Renal pelvis (tissue), 12 donors: ENCODE measurements at places on chromosomes 2 and 18. TPM values are rescaled to one million over a fixed set of nuclear protein-coding genes. Genes with fewer than 3 reads are reported as not detected.

The INPP5D gene
- polyA plus RNA-seq, result 6.7 TPM

DNA sequence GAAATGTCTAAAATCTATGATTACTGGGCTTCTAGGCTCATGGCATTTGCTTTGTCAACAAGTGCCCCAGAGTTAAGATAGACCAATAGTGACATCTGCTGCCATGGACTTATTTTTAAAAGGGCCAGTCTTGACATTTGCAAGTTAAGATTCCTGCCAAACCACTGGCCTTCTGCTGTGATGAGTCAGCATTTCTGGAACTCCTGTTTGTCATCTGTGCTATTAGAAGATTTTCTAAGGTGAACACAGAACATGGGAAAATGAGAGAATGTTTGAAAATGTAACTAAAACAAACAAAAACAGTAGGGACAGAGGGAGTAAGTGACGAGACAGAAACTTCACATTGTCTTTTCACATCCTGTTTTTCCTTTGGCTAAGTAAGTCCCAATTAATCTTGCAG is 93.7 kb upstream of the WDR75 start:
- no peak for DNase-seq

GRCh38 chr2:222034058-222034457 is 264.7 kb downstream of the PAX3 start:
- no peak for DNase-seq

The RBFA gene
- 31.3 TPM for polyA plus RNA-seq

The NPHP1 gene
- 25.2 TPM for polyA plus RNA-seq
